ENCODE measurements at places on chromosomes 3 and 15. TPM values are rescaled to one million over a fixed set of nuclear protein-coding genes. Genes with fewer than 3 reads are reported as not detected.

The TRANK1 gene
- total RNA-seq, result 11.0 TPM

The CCR8 gene
- total RNA-seq, result not detected

- no peak for DNase-seq
Observed at GRCh38 chr15:80246425-80246894, 5.6 kb downstream of the CTXND1 start.

GRCh38 chr3:33883538-33883950 is 85.1 kb downstream of the PDCD6IP start:
- no peak for DNase-seq

The ATP13A4 gene
- total RNA-seq, result 2.8 TPM

The LMCD1 gene
- total RNA-seq, result 0.94 TPM

DNA sequence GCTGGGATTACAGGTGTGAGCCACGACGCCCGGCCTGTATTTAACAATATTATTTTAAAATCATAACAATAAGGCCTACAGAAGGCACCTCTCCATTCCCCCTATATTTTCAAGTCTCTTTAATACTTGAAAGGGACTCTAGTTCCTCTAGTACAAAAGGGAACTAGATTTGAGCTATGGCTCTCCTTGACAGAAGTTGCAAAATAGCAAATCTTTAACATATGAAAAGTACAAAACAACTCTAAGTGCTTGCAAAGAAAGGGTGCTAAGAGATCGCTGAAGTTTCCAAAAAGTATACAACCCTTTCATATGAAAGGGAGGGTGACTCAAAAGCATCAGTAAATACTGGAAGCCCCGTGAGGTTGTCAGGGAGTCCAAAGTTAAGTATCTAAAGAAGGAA is 23.8 kb downstream of the AP3S2 start:
- DNase-seq, result no peak

GRCh38 chr3:58607816-58608215 is 30.6 kb upstream of the FAM107A start:
- no peak for DNase-seq

The GCSAM gene
- 14.6 TPM for total RNA-seq

The EPHB1 gene
- not detected for total RNA-seq

DNA sequence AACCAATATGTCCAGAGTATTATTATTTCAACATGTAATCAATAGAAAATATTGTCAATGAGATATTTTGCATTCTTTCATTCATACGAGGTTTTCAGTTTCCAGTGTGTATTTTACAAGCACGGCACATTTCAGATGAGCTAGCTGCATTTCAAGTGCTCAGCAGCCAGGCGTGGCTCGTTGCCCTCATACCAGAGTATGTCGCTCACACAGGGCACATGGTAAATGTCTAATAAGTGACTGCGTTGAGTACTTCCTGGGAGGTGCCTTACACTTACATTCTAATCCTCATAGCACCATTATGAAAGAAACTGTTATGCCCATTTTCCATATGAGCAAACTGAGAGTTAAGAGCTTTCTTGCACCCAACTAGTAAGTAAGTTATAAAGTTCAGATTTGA is 47.4 kb downstream of the TMEM266 start:
- DNase-seq, result no peak

- DNase-seq, result no peak
Observed at GRCh38 chr3:115785782-115786181, 162.5 kb downstream of the GAP43 start.

The RBMS3 gene
- 1.1 TPM for total RNA-seq

The GOLGA6L7 gene
- not detected for total RNA-seq
